Activated T-helper 9 cell treated with anti-CD3 and anti-CD28 coated beads, Interleukin-2, amount 50 U/mL, for 16 hours (primary cell): ENCODE measurements at places on chromosomes 2 and 18.

DNA sequence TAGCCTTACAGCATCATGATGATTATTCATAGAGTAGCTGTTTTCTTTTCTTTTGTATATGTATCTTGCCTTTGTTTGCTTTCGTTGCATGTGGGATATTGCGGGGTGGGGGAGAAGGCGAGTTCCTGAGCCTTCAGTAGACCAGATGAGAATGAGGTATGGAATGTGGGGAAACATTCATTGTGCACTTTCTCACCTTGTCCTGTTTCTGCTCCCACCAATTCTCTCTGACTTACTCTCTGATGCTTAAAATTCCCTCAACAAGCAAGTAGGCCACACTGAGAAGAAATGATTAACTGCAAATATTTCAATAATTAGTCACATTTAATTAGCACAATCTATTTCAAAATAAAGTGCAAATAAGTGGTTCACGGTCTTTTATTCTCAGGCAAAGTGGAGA is 31.0 kb downstream of the GKN2 start:
- no peak for DNase-seq

DNA sequence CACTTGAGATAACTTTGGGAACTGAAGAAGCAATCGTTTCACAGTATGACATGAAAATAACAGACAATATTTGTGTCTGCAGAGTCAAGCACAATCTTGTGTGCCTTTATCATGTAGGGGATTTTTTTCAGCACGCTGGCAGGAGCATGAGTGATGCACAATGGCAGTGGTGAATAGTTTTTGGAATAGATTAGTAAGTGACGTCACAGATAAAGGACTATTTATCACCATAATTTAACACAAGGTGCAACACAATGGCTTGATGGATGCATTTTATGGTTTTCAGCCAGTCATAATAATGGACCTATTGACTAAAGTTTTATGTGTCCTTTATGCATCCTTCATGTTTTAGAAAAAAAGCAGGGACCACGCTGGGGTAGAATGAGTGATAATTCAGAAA is 559.8 kb upstream of the FANCL start:
- DNase-seq: no peak

DNA sequence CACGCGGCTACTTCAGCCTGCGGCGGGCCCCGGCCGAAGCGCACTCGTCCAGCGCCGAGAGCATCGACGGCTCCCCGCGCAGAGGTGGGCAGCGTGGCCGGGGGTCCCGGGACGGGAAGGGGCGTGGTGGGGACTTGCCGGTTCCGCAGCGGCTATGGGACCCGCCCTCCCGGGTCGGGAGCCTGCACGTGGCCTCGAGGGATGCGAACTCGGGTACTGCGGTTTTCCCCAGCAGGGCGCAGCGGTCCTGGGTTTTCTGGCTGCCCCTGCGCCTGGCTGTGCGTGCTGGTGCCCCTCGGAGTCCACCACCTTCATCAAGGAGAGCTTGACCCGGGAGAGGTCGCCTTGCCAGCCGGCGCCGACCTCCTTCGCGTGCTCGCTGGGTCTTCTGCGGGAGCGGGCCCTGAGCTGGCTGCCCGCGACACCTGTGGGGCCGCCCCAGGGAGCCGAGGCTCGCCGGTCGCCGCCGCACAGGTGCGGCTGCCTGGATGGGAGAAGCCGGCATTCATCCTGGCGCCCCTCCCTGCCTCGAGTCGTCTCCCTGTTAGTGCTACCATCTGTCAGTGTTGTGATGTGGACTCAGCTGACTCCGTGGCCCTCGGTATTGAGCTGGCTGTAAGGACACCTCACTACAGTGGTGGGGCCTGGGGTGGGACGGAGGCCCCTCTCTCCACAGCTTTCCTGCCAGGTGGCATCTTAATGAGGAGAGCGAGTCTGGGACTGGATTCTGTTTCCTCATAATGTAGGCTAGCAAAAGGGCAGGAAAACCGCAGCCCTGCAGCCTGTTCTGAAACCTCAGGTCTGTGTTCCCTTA is 177.3 kb downstream of the AGAP1 start:
- no peak for DNase-seq

- no peak for DNase-seq
Measured at GRCh38 chr2:237971661-237972060, 4.8 kb downstream of the UBE2F start.

DNA sequence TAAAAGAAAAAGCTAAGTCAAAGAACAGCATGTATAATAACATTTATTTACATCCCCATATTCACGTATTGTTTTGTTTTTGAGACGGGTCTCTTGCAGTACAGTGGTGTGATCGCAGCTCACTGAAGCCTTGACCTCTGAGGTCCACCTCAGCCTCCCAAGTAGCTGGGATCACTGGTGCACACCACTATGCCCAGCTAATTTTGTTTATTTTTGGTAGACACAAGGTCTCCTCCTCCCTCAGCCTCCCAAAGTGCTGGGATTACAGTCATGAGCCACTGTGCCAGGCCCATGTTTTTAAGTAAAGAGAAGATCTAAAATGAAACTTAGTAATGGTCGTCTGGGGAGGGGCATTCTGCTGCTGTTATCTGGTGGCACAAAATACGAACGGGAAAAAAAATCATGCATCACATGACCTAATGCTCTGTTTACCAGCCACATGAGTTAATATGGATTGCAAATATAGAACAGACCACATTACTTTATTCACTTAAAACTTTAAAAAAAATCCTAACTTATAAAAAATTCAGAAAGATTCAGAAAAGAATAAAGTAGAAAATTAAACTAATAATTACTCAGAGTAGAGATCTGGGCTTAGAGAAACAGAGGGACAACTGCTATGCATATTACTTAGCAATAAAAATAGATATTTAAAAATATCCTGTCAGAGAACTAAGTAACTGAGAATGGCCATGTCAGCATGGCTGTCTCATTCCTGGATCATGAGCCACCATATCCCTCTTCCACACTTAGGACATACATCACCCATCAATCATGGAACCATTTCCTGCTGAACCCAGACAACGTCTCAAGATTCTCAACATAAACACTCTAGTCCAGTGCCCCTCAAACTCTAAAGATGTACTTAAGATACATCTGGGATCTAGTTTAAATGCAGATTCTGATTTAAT is 7.3 kb downstream of the MMADHC start:
- no peak for DNase-seq

DNA sequence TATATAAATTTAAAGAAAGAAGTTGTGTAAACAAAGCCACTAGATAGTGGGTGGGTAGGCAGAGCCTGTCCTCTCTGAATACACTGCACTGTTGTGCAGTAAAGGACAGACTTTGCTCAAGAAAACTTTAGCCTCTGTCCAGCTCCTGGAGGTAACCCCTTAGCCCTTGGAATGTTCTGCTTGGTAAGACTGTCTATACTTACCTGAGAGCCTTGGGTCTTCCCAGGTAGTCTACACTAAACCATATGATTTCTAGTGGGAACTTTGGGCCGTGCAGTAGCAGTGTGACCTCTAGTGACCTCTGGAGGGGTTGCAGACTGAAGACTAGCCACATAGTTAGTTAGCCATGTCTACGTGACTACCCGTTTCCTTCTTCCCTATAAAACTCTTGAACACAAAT is 678.3 kb upstream of the NRXN1 start:
- DNase-seq: no peak

DNA sequence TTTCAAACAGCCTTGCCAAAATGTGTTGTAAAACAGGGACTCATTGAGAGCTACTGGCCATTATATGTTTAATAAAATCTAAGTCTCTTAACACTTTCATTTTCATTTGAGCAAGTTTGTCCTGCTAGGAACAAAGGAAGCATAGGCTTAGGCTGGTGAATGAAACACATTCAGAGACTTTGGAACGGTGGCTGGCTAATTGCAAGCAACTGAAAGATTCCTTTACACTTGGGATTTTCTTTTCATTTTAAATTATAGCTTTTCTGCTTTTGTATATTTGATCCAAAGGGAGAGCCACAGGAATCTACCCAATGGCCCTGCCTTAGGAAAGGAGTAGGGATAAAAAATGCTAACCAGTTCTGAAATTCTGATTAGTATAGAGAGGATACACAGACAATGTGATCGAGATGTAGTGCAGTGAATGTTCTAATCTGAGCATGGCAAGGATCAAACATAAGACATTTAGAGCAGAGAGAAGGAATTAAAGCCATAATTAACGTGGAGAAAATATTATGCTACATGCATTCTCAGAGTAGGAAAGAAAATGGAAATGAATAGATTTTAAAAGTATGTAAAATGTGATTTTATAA is 911.4 kb upstream of the SLC39A10 start:
- DNase-seq: no peak

DNA sequence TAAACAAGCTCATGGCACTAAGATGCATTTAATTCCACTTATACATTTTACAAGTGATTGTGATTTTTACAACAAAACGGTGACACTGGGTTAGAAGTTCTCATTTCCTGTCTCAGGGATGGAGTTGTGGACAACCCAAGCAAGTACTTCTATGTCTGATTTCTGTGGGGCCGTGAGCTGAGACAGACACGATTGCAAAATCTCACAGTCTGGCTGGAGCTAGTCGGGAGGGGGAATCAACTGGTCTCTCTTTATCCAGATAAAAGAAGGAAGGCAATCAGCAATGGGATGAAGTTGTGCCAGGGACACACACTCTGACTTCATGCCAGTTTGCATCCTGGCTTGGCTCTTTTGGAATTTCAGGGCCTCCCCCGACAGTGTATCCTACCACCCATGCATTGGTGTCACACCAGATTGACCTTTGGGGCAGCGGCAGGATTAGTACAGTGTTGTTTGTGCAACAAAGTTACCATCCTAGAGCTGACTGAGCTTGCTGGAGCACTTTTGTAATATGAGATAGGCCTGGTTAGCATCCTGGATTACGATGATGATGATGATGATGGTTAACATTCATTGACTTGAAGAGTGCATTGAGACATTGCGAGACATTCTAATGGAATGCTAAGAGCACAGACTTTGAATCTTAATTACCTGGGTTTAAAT is 98.8 kb downstream of the CTAGE1 start:
- no peak for DNase-seq

DNA sequence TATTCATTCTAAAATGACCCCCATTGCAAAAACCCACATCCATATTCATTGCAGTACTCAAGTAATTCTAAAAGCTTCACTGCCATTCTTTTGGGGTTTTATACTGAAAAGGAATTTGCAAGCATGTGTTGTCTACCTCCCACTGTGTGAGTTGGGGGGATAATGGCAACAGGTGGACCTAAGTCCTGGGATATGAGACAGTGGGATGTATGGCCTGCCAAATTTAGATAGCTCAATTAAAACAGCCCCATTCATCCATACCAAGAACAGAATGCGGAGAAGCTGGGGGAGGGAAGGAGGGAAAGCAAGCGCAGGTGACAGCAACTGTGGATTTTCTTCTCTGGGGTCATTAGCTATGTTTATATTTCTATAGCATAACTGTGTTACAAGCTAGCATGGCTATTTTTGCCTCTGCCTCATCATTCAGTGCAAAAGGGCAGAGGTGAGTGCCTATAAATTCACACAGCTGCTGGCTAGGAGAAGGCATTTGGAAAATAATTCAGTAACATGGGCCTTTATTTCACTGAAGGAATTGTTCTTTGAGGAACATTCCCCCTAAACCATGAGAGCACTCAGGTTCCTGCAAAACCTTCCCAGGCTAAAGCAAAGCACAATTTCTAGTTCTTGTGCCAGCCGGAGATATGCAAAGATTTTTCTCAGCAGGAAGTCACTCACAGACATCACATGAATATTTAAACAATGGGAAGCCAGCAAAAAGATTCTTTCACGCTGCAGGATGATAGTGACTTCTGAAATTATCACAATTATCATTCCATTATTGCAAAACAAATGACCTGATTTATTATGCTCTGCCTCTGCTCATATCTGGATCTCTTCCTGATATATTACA is 393.9 kb upstream of the ACVR2A start:
- no peak for DNase-seq

DNA sequence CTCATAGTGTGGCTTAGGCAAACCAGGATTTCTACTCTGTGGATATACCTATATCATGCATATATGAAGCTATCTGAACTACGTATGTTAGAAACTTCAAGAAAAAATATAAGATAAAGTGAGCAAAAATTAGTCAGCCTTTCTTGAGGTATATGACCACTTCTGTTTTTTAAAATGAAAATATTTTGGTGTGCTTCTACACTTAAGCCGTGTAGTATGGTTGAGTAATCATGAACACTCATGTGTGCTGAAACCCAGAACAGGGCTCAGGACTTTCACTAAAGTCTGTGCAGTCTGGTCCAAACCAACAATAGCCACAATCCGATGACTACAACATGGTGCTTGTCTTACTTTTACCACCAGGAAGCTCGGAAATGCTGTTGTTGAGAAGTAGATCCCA is 48.9 kb upstream of the TMEM177 start:
- no peak for DNase-seq

DNA sequence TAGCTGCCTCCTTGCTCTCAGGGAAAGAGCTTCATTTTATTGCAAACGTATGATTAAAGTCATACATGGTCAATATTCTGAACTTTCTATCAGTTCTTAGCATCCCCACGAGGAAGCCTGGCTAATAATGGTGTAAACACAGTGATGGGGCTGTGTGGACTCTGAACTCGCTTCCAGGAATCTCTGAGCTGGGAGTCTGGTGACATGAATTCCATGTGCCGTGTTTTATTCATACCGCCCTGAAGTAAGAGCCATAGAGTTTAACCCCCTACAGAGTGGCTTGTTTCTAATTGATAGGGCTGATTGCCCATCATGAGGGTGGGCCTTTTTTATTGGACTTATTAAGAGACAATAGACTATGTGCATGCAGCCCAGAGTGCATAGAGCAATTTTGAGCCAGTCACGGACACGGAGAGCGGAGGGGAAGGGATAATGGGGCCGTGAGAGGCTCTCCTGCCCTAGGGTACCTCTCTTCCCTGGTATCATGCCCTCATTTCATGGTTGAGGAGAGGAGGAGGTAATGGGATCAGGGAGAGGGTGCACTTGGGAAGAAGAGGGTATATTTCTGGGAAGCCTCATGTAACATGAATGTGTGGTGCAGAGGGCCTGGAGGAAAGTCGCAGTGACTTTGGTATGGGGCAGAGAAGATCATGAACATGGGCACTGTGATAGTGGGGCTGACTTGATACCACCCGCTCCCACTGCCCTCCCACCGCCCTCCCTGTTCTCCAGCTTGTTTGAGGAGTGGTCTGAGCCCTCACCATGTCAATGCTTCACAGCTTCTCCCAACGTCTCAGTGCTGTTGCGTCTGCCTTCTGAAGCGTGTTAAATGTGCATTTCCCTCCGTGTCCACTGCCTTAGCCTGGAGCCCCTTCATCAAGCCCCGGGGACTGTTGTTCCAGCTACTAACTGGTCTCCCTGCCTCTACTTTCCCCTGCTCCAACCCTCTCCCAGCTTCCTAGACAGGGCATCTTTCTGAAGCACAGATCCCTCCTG is 73.2 kb downstream of the IL1R2 start:
- no peak for DNase-seq

GRCh38 chr2:134718023-134718816 is 580 bp downstream of the TMEM163 start:
- DNase-seq: no peak

DNA sequence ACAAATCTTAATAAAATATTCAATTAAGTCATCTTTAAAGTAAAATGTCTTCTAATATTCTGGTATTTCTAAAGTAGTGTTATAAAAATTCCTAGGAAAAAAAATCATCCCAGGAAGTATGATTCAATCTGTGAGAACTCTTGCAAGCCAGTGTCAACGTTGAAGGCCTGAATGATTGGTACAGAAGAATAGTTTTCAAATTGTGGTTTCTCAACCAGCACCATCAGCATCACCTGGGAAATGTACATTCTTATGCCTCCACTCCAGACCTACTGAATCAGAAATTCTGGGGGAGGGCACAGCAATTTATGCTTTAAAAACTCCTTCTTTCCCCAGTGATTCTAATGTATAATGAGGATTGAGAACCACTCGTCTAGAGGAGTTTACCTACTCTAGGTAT is 62.3 kb upstream of the C2orf15 start:
- no peak for DNase-seq

GRCh38 chr18:9516437-9517064 is 41.2 kb downstream of the RALBP1 start:
- DNase-seq: no peak
